GM23338 (cell line): ENCODE measurements at places on chromosomes 1 and 21. TPM values are rescaled to one million over a fixed set of nuclear protein-coding genes. Genes with fewer than 3 reads are reported as not detected.

Gene VSIG8
- not detected in 2 replicates for total RNA-seq

Gene CFHR5
- total RNA-seq, result not detected in 2 replicates

Gene ZBTB8OS
- 22.0 and 67.8 TPM in 2 replicates for total RNA-seq

Gene OR2L5
- not detected in 2 replicates for total RNA-seq

Gene ATAD3C
- total RNA-seq, result 0.45 and 1.2 TPM in 2 replicates

Gene CD48
- total RNA-seq, result 0.45 TPM in 1 of 2 replicates, not detected in the other

Gene S100A7A
- not detected in 2 replicates for total RNA-seq
